Fibroblast of the aortic adventitia (primary cell): ENCODE measurements at places on chromosomes 5 and 9. TPM values are rescaled to one million over a fixed set of nuclear protein-coding genes. Genes with fewer than 3 reads are reported as not detected.

POC5 gene
- 2.9 and 14.7 TPM in 2 replicates for total RNA-seq

HTR1A gene
- not detected in 2 replicates for total RNA-seq

LCN1 gene
- not detected in 2 replicates for total RNA-seq

SARDH gene
- 0.18 and 2.9 TPM in 2 replicates for total RNA-seq

DBH gene
- total RNA-seq = not detected in 2 replicates
